ENCODE measurements at places on chromosomes 11 and 22.

- no peak for DNase-seq
These were observed 78.4 kb downstream of the BRD1 start for GRCh38 chr22:49749227-49749626.

DNA sequence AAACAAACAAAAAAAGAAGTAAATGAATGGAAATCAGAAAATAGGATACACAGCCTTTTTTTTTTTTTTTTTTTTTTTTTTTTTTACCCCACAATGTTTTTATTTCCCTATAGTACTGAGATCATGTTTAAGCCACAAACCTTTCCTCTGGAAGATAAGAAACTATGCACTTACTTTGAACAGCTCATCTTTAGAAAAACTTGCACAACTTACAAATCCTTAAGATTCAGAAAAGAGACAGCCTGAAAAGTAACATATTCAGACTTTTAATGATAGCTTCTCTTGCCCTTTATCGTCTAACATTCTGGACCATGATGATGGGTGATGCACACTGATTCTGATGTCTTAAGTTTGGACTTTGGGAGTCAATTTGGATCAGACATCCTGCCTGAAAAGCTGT lies 80.3 kb downstream of the TNRC6B start:
- no peak for DNase-seq

- DNase-seq: no peak
These were observed 33.3 kb downstream of the KIAA1671 start for GRCh38 chr22:24985826-24986214.

- DNase-seq: no peak
These were observed 145.9 kb upstream of the NAV2 start for GRCh38 chr11:19566583-19567379.

- DNase-seq: no peak
These were observed 21.9 kb downstream of the HSPA8 start for GRCh38 chr11:123040111-123040432.

GRCh38 chr11:47904048-47904447 lies 55.9 kb upstream of the NUP160 start:
- no peak for DNase-seq

Data from activated T-helper 1 cell treated with Interleukin-2 at 50 U/mL for 16 hours (primary cell).